ENCODE measurements at places on chromosomes 12 and 14. TPM values are rescaled to one million over a fixed set of nuclear protein-coding genes. Genes with fewer than 3 reads are reported as not detected.

DNA sequence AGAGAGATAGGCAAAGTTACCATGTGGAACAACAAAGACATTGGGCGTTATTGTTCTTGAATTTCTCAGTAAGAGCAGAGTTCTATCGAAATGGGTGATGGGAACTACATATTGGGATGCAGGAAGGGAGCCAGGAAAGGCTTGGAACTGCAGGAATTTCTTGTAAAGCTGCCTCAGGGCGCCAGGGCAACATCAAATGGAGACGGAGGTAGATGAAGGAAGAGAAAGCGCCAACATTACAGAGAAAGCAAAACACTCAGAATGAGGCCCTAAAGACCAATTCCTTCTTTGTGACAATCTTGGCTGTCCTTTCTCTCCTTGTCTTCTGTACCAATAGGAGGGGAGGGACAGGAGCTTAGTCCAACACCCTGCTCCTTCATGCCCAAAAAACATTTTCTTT lies 148.4 kb downstream of the RPAP3 start:
- DNase-seq = no peak

DNA sequence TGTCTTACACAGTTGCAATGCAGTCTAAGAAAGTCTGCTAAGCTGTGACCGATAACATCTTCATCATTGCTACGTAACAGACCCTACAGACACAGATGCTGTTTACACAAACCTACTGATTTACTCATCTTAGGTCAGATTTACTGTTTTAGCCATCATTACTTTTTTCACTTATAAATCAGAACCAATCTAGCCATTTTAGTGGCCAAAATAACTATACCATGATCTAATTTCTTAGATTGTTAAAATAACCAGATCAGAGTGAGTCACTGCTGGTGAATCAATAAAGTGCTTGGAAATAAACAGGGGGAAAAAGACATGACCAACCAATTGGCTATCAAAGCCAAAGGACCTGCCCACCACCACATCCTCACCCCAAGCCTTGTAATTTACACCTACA lies 57.0 kb upstream of the FOXN3 start:
- DNase-seq = no peak

DNA sequence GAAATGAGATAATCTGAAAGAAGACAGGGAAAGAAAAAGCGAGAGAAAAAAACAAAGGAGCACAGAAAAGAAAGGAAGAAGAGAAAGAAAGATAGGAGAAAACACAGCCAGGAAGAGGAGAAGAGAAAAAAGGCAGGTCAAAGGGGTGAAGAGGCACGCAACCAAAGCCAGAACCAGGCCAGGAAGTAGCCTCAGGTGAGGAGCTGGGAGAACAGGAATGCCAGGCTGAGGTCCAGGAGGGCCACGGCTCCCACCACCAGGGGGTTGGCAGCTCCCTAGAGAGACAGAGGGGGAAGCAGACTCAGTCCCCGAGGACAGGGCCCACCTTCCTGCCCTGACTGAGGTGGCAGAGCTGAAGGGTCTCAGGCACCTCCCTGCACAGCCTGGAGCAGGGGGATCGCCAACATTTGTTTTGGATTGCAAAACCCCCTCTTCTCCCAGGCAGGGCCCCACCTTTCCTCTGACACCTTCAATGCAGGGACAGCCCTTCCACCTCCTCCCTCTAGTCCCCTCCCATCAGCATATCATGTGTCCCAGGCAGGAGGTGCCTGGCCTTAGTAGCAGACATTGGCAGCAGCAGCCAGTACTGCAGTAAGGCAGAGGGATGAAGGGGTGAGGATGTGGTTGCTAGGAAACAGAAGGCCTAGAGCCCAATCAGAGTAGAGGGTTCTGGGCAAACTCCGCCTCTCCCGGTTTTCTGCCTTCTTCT lies 2.0 kb upstream of the AP1G2 start:
- DNase-seq = peak; percentile 84

- DNase-seq = no peak
These were observed 167.9 kb upstream of the AVPR1A start for GRCh38 chr12:63318933-63319332.

GRCh38 chr14:69953266-69953915 lies 74.2 kb downstream of the SMOC1 start:
- no peak for DNase-seq

DNA sequence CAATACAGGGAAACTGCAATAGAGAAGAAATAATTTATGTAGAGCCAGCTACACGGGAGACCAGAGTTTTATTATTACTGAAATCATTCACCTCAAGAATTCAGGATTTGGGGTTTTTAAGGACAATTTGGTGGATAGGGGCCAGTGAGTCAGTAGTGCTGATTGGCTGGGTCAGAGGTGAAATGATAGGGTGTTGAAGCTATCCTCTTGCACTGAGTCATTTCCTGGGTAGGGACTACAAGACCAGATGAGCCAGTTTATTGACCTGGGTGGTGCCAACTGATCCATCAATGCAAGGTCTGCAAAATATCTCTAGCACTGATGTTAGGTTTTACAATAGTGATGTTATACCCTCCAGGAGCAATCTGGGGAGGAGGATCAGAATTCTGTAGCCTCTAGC lies 486.3 kb downstream of the LRIG3 start:
- no peak for DNase-seq

DNA sequence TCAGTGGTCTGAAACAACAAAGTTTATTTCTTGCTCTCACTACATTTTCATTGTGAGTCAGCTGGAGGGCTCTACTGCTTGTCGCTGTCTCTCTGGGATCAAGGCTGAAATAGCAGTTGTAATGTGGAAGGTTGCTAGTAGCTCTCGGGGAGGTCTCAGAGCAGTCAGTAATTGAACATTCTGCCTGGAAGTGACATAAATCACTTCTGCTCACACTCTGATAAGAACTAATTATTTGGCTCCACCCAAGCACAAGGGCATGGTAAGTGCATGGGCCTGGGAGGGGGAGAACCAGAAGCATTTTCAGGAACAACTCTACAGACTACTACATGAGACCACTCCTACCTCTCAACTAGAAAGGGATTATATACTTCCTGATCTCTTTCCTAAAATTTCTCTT lies 128.2 kb downstream of the TMEM117 start:
- DNase-seq = no peak

DNA sequence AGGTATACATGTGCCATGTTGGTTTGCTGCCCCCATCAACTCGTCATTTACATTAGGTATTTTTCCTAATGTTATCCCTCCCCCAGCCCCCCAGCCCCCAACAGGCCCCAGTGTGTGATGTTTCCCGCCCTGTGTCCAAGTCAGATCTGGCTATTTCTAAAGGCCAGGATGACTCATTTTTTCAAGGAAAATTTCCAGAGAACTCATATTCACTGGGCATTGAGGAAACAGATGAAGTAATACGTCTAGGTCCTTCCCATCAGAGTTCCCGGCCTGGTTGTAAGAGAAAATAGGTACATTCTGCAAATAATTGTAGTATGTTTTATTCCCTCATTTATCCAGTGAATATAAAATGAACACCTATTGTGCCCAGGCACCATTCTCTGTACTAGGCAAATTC lies 345.2 kb downstream of the BCL11B start:
- no peak for DNase-seq

- DNase-seq = no peak
These were observed 2.0 kb upstream of the STON2 start for GRCh38 chr14:81402123-81402495.

- DNase-seq = peak; percentile 54
These were observed 15.2 kb downstream of the HHIPL1 start for GRCh38 chr14:99660006-99660566.

DNA sequence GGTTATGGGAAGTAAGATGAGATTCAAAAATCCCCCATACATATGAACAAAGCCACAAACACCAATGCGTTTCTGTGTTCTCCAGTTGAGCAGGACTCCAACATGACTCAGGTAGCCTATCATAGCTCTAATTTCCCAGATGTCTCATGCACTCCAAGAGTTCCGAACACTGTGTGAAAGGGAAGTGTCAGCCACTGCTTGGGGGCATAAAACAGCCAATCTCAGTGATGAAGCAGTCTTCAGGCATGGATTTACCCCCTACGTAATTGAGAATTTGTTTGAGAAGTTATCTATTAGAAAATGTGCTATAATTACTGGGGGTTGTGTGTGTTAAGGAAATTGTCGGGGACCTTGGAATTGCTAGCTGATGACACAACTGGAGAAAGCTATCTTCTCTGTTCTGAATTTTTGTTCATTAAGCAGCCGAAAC lies 153.9 kb upstream of the AVPR1A start:
- DNase-seq = no peak

DNA sequence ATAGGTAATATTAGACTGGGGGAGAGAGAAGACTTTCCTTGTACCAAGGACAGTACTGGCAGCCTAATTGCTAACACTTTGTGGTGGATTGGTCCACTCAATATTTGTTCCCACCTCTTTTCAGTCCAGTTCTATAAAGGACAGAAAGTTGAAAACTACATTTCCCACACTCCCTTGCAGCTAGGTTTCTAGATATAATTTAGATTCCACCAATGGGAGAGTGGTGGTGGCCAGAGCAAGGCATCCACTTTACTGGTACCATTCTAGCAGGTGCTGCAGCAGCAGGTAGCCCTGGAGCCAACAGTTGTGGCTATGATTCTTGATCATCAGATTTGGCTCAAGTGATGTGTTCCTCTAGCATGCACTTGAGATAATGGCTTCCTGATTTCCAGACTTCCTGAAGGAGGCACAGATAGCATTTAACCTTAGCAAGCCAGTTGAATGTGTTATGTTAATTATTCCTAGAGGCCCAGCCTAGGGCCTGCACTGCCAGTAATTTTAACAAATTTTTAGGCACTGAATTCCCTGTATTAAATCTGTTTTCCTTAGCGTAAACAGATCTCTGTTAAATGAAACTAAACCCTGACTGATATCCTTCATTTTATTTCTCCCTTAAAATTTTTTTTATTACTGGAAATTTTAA lies 24.4 kb downstream of the SLC38A1 start:
- no peak for DNase-seq

DNA sequence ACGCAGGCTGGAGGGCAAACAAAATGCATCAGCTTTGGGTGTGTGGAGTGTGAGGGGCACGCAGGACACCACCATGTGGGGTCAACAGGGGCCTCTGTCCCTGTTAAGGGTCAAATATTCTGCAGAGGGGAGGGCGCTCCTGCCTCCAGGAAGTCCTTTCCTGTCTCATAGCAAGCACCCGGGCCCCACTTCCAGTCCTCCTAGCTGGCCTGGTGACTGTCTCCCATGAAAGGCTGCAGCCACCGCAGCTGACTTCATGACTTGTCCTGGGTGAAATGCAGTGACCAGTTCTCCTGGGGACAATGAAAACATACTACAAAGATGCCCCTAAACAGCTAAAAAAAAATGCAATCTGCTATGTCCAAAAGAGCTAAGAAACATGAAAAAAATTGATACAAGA lies 53.6 kb downstream of the LGMN start:
- DNase-seq = no peak

- no peak for DNase-seq
These were observed 63.3 kb downstream of the EP400 start for GRCh38 chr12:132012919-132013568.

- no peak for DNase-seq
These were observed 508.2 kb downstream of the NELL2 start for GRCh38 chr12:44367916-44368315.

DNA sequence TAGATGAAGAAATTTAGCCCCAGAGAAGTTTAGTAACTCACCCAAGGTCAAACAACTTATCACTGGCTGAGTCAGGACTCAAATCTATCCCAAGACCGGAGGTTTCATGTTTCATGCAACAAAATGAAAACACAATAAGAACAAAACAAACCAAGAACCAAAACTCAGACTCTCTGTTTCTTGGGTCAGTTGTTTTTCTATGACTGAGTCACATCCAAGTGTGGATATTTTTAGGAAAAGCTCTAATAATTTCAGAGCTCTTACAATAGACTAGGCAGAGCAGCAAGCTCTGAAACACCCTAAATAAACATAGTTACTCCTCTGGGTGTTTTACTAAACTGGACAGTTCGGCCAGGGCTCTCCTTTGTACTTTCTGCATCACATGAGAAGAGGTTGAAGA lies 87.6 kb upstream of the PRB2 start:
- no peak for DNase-seq

DNA sequence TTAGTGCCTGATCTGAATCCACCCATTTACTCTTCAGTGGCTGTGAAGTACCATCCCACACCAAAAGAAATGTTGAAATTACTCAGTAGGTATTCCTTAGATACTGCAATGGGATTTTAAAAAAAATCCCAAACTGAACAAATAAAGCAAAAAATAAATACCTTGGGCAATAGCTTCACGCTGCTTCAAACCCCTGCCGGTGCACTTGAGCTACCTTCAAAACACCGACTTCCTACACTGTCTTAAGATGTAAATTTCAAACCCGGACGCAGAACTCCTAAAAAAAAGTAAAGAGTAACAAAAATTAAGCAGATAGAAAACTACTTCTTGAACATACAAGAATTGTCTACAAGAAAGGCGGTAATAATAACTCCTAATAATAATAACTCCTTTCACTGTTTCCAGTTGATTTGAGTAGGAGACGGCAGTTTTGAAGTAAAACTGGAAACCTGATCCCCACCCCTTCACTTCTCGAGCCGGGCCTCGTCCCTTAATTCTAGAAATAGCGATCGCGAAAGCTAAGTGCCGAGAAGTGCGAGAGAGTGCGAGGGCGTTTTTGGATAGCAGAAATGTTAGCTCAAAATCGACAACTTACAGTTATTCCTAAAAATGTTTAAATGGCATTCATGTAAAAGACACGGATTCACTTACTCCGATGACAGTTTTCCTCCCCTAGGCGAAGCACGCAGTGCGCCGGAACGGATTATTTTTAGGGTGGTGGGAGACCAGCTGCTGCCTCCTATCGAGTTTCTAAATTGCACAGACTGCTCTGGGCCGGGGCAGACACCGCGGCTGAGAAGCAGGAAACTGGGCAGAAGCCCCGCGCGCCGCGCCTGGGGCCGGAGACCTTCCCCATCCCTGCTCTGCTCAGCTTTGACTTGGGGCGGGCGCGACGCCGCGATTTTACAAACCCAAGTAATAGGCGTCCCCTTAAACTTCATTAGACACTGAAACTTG lies at the start of gene ABCC9:
TSS of gene ABCC9 (minus strand) at position 878 of the 957 bp plus-strand sequence. CDS start 4,752 bp downstream, outside the sequence.
- peak; percentile 87 for DNase-seq

DNA sequence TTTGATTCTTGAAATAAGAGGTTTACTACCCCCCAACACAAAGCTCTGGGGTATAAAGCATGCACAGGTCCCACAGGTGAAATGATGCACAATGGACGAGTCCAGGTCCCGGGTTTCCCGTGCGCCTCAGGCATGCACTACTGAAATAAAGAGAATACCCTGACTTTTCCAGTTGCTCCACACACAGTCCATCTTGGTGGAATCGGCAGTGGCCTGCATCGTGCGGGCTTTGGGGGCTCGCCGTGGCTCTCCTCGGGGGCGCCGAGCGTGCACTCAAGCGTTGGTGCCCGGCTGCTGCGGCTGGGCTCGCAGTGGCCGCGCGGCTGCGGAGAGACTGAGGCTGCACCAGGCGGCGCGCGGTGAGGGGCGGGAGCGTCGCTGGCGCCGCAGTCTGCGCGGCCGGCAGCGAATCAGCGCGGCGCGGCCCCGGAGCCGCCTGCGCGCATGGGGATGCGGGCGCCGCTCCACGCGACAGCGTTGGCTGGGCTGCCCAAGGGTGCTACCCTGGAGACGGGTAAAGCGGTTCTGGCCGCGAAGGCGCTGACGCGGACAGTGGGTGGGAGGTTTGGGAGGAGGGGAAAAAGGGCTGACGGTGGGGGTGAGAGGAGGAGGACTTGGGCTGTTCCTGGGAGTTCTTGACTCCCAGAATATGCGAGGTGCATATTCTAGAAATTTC lies 53.8 kb upstream of the CCDC175 start:
- peak; percentile 75 for DNase-seq

Gene CD4
- total RNA-seq = 0.99 TPM

Gene NID2
- 1.8 TPM for total RNA-seq

Gene BHLHE41
- total RNA-seq = 0.11 TPM

Gene KLRF1
- total RNA-seq = not detected

Gene PROX2
- total RNA-seq = not detected

Gene MIPOL1
- 28.5 TPM for total RNA-seq

Gene LRP1-AS
- total RNA-seq = not detected

Gene KLRK1
- total RNA-seq = not detected

Gene C12orf50
- 0.09 TPM for total RNA-seq

Gene SLC10A1
- not detected for total RNA-seq

Gene NKX2-1
- 2.6 TPM for total RNA-seq
